Renal cortical epithelial cell (primary cell): ENCODE measurements at places on chromosomes 13 and 19. TPM values are rescaled to one million over a fixed set of nuclear protein-coding genes. Genes with fewer than 3 reads are reported as not detected.

The LYPD3 gene
- 0.20 TPM in 1 of 2 replicates, not detected in the other for total RNA-seq

The LRP3 gene
- total RNA-seq = 6.3 and 11.4 TPM in 2 replicates

The ZNF560 gene
- 0.15 and 0.35 TPM in 2 replicates for total RNA-seq

The PPAN gene
- 41.0 and 46.2 TPM in 2 replicates for total RNA-seq

The KRTDAP gene
- not detected in 2 replicates for total RNA-seq

The PLK5 gene
- not detected in 2 replicates for total RNA-seq

The COL5A3 gene
- total RNA-seq = not detected in 2 replicates

The KLF1 gene
- not detected in 2 replicates for total RNA-seq

The TLE2 gene
- total RNA-seq = 15.0 and 15.8 TPM in 2 replicates

The ZNF99 gene
- total RNA-seq = under 0.01 TPM in 1 of 2 replicates, not detected in the other

The CLC gene
- total RNA-seq = not detected in 2 replicates

The TRIP10 gene
- total RNA-seq = 42.8 and 51.1 TPM in 2 replicates

The CCNE1 gene
- 6.0 and 8.3 TPM in 2 replicates for total RNA-seq

The ERICH6B gene
- not detected in 2 replicates for total RNA-seq

The PCDH9 gene
- total RNA-seq = 0.52 and 4.6 TPM in 2 replicates

The OR10H3 gene
- not detected in 2 replicates for total RNA-seq

The MYH14 gene
- 0.85 and 36.5 TPM in 2 replicates for total RNA-seq

The PNMA8B gene
- 0.35 and 0.85 TPM in 2 replicates for total RNA-seq
